ENCODE measurements at places on chromosomes 7 and 10.

- no peak for DNase-seq
Measured at GRCh38 chr7:119733127-119733879, 539.7 kb upstream of the KCND2 start.

DNA sequence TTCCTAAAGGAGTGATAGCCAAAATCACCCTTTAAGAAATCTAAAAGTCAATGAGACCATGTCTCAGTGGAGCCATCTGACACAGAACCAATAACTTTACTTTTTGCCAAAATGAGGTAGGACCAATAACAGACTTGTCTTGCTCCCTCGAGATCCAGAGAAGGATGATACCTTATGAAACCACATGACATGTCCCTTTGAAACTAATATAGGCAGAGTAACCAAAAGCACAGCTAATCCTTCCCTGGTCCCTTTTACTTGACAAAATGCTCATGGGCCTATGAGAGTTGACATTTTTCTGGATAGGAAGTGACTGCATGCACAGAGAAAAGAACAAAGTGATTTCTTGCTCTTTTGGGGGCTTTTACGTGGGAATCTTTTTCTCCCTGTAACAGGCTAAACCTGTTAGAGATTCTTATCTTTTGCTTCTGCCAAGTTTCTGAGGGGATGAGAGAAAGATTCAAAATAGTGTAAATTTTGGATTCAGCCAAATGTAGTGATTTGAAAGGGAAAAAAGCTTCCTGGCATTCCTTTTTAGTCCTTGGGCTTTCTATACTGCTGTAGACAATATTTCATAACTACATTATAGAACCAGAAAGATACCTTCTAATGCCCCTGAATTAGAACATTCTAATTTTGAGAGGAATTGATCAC is 87.6 kb downstream of the ARMH3 start:
- DNase-seq = no peak

DNA sequence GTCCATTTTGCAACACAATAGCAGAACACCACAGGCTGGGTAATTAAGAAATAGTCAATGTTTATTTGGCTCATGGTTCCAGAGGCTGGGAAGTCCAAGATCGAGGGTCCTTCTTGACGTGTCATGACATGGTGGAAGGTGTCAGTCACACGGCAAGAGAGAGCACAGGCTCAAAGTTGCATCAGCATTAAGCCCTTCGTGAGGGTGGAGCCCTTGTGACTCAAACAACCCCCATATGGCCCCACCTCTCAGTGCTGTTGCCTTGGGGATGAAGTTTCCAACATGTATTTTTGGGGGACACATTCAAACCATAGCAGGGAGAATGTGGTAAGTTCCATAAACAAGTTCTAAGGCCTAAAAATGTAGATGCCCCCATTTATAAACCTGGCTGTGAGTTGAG is 24.6 kb upstream of the GTPBP4 start:
- DNase-seq = no peak

DNA sequence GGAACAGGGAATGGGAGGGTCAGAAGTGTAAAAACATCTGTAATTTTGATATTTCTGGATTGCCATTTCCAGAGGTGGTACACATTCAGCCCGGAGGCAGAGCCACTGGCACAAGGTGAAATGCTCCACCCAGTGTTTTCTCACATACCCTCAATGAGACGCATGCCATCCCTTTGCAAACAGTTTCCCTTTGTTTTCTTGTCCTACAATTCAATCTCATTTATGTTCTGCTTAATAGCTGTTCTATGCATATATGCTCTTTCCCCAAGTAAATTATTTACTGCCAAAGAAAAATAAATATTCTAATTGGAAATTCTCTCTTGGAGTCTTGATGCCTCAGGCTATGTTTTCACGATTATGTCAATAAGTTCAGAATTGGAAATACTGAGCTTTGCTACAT is 369.7 kb upstream of the AKR1E2 start:
- DNase-seq = no peak
